Astrocyte (in vitro differentiated cells and primary cell): ENCODE measurements at places on chromosomes 11 and 22. TPM values are rescaled to one million over a fixed set of nuclear protein-coding genes. Genes with fewer than 3 reads are reported as not detected.

Gene ZNF280A
- 0.09 TPM in 1 of 2 replicates, not detected in the other for total RNA-seq

Gene FXYD6
- total RNA-seq, result 8.1 and 10.5 TPM in 2 replicates

Gene CELSR1
- 27.6 and 38.5 TPM in 2 replicates for total RNA-seq

Gene MUC5AC
- total RNA-seq, result not detected in 2 replicates

Gene ROBO3
- total RNA-seq, result 12.9 and 14.5 TPM in 2 replicates

DNA sequence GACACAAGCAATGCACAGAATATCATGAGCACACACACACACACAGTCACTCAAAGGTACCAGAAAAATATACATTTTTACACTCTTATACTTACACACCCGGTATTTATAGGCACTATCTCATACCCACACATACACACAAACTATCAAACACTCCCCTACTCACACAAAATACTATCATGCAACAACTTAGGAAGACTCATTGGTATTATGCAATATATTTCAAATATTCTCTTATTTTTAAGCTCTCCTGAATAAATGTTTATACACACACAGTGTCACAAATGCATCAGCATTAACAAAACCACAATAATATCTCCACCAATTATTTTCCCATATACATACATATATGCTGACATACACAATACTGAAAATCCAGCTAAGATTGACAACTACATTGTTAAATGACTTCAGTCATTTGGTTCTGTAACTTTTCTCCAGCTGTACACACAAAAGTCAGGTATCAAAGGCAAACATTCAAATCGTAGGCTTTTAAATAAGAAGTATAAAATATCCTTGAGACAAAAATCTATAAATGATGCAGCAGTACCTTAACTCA is 2.6 kb upstream of the OR51I1 start:
- no peak overlapping the region for H3K4me3 ChIP-seq
- H3K27ac ChIP-seq, result no peak overlapping the region
- H3K27me3 ChIP-seq, result no peaks in the 10 kb centered on the region

DNA sequence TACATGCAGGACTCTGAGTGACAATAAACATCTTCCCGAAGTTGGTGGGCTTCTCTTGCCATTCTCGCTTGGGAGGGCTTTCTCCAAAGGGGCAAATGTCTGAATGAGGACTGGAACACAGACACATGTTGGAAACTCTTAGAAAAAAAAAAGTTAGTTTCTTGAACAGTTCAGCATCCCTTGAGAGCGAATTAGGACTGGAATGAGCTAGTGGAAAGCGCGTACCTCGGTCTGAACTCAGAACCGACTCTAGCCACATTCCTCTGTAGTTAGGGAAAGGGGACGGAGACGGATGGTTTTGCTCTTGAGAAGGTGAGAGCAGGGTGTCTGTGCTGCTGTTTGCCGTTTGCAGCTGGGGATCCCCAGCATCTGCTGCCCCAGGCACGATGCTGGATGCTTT is 517.3 kb downstream of the TBC1D22A start:
- no peak overlapping the region for H3K4me3 ChIP-seq
- no peak overlapping the region for H3K27ac ChIP-seq
- no peak for DNase-seq
- peaks cover 2% of the 10 kb centered on the region for H3K4me1 ChIP-seq

DNA sequence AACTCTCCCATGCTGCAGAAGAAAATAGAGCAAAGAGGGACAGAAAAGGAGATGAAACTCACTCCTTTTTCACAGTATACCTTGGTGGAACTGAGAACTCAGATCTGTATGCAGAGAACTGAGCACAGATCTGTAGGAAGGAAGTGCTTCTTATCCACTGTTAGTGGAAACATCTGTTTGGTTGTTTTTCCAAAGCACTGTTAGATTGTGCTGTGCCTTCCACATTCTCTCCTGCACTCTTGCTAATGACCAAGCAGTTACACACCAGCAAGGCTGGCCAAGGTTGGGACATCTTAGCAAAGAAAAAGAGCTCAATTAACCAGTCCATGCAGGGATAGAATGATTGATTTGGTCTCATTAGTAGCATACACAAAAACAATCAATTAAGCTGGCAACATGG is 20.1 kb upstream of the SIK2 start:
- H3K4me3 ChIP-seq, result no peak overlapping the region
- peaks cover 7% of the 10 kb centered on the region for H3K4me1 ChIP-seq
- H3K36me3 ChIP-seq, result no peaks in the 10 kb centered on the region
- H3K27ac ChIP-seq, result no peak overlapping the region

DNA sequence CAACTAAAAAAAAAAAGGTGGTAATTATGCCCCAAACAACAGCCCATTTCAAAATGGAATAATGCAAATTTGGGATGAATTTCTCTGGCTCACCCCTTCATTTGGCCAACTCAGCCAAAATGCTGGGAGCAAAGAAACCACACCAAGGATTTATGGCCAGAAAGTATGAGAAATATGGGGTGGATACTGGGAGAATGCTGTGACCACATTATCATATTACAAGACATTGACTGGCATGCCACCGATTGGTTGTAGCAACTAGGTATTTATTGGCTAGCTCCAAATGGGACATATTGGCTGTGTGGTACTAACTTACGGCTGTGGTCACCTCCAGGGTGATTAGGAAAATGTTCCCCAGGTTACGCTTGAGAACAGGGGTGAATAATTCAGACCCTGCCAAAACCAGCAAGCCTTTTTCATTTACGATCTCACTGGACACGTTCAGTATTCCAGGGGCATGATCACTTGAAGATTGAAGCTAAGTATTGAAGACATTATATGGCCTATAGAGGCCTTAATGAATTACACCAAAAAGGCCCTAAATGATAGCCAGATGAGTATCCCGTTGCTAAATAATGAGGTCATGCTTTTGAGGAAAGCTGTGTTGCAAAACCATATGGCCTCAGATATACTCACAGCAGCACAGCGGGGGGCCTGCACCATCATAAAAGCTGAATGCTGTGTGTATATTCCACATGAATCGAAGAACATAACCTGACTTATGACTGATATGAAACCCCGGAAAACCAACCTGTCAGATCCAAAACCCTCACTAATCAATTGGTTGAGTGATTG is 3.8 kb upstream of the FDX1 start:
- H3K27ac ChIP-seq, result no peak overlapping the region
- DNase-seq, result peak; percentile 78
- peaks cover 4% of the 10 kb centered on the region for H3K4me1 ChIP-seq
- no peaks in the 10 kb centered on the region for H3K36me3 ChIP-seq
- no peaks in the 10 kb centered on the region for H3K27me3 ChIP-seq

GRCh38 chr22:31893460-31893859 is 50.9 kb upstream of the YWHAH start:
- H3K27ac ChIP-seq, result no peak overlapping the region
- H3K4me1 ChIP-seq, result peaks cover 6% of the 10 kb centered on the region
- peaks cover 3% of the 10 kb centered on the region for H3K36me3 ChIP-seq
- H3K4me3 ChIP-seq, result no peak overlapping the region
- H3K27me3 ChIP-seq, result no peaks in the 10 kb centered on the region
- no peak for DNase-seq

GRCh38 chr11:83836883-83837654 is 550.9 kb upstream of the CCDC90B start:
- no peak overlapping the region for H3K27ac ChIP-seq
- no peaks in the 10 kb centered on the region for H3K4me1 ChIP-seq
- no peaks in the 10 kb centered on the region for H3K27me3 ChIP-seq
- peak; percentile 35 for DNase-seq
- H3K4me3 ChIP-seq, result no peak overlapping the region

DNA sequence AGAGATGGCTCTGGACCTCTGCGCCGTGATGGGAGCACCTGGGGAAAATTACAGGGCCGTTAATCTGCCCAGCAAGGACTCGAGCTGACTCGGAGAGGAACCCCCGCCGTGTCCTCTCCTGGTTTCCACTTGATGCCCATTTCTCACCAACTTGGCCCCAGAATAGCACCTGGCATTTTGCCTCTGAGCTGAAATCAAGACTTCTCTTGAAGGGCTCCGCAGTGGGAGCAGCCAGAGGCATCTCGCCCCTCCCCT is 19.0 kb upstream of the CABP7 start:
- DNase-seq, result no peak
- no peaks in the 10 kb centered on the region for H3K27me3 ChIP-seq
- peaks cover 5% of the 10 kb centered on the region for H3K36me3 ChIP-seq
- peaks cover 33% of the 10 kb centered on the region for H3K4me1 ChIP-seq
- H3K4me3 ChIP-seq, result no peak overlapping the region

- no peak for DNase-seq
- H3K36me3 ChIP-seq, result no peaks in the 10 kb centered on the region
- H3K4me1 ChIP-seq, result peaks cover 3% of the 10 kb centered on the region
These were observed 125.5 kb upstream of the SERPIND1 start for GRCh38 chr22:20648306-20648903.

- H3K27me3 ChIP-seq, result no peaks in the 10 kb centered on the region
- H3K27ac ChIP-seq, result no peak overlapping the region
- H3K4me1 ChIP-seq, result no peaks in the 10 kb centered on the region
- H3K36me3 ChIP-seq, result no peaks in the 10 kb centered on the region
These were observed 120.1 kb upstream of the OR9Q1 start for GRCh38 chr11:57903441-57904123.

GRCh38 chr11:128796270-128796669 is 70.8 kb downstream of the KCNJ1 start:
- peak; percentile 91 for DNase-seq
- peaks cover 3% of the 10 kb centered on the region for H3K36me3 ChIP-seq
- peaks cover 4% of the 10 kb centered on the region for H3K4me1 ChIP-seq
- H3K27ac ChIP-seq, result peak overlapping the region; percentile 41
- no peaks in the 10 kb centered on the region for H3K27me3 ChIP-seq

DNA sequence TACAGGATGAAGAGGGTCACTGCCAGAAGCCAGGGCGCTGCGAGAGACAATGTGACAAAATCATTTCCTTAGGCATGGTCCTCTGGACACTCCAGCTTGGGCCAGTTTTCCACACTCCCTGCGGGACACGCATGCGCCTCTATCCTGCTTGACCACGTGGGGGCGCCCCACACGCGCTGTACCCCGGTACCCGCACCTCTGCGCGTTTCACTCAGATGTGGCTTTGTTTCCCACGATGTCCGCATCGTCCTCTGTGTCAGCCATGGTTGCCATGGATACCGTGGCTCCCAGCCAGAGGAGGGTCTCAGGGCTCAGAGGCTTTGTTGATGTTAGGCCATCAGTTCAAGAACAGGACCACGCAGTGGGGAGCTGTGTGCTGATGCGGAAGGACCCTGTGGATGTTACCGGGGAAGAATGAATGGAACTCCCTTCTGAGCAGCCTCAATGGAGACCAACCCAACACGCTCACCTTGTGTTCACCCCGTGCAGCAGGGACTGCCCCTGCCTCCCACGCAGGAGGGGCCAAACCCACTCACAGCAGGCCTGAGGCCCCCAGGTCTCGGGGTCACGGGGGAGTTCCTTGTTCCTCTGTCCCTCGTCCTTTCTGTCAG is 101.1 kb upstream of the SLC22A12 start:
- H3K4me1 ChIP-seq, result no peaks in the 10 kb centered on the region
- no peak overlapping the region for H3K4me3 ChIP-seq
- H3K27me3 ChIP-seq, result peaks cover 31% of the 10 kb centered on the region
- H3K27ac ChIP-seq, result no peak overlapping the region
- no peaks in the 10 kb centered on the region for H3K36me3 ChIP-seq
- no peak for DNase-seq

- no peak overlapping the region for H3K27ac ChIP-seq
- no peaks in the 10 kb centered on the region for H3K27me3 ChIP-seq
- H3K36me3 ChIP-seq, result no peaks in the 10 kb centered on the region
- DNase-seq, result peak; percentile 61
- H3K4me1 ChIP-seq, result peaks cover 33% of the 10 kb centered on the region
These were observed 46.2 kb downstream of the IGF2 start for GRCh38 chr11:2092956-2093412.

DNA sequence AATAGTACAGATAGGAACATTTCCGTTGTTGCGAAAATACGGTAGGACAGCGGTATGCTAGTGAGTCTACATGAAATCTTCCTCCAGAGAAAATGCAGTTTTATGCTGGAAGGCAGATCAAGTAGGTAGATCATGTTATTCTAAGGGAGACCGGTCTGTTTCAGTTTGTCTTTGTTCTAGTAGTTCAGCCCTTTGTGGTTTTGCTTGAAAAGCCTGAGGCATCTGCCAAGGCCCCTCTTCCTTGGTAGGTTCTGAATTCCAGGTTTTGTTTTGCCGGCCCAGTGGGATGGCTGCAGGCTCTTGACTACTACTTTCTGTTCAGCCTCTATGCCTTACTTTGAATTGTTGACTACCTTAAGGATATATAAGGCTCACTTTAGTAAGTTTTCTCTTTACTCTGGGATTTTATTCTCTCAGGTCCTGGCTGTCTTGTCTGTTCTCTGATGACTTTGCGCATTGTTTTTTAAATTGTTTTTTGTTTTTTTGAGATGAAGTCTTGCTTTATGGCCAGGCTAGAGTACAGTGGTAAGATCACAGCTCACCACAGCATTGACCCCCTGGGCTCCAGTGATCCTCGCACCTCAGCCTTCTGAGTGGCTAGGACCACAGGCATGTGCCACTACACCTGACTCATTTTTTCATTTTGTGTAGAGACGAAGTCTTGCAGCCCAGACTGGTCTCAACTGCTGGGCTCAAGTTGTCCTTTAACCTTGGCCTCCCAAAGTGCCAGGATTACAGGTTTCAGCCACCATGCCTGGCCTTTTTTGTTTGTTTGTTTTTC is 53.7 kb downstream of the HIPK3 start:
- H3K4me3 ChIP-seq, result no peak overlapping the region
- H3K4me1 ChIP-seq, result peaks cover 13% of the 10 kb centered on the region
- H3K27ac ChIP-seq, result no peak overlapping the region

DNA sequence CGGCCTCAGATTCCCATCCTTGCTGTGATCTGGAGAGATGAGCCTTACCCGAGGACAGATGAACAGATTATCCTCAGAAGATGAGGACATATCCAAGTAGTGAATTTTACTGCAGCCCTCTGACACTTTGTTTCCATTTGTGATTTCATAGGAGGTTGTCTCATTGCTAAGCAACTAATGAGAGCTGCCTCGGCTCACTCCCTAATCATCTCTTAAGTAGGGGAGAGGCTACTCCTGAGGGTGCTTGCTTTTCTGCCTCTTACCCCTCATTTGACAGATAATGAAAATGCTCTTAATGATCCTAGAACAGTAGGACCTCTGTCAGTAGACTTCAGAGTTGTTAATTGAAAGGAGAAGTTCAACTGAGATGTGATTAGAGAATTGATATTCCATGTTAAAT is 150.9 kb downstream of the TBC1D22A start:
- no peak overlapping the region for H3K4me3 ChIP-seq
- H3K27me3 ChIP-seq, result no peaks in the 10 kb centered on the region
- H3K4me1 ChIP-seq, result no peaks in the 10 kb centered on the region
- H3K36me3 ChIP-seq, result peaks cover 5% of the 10 kb centered on the region
- no peak for DNase-seq
- H3K27ac ChIP-seq, result no peak overlapping the region

DNA sequence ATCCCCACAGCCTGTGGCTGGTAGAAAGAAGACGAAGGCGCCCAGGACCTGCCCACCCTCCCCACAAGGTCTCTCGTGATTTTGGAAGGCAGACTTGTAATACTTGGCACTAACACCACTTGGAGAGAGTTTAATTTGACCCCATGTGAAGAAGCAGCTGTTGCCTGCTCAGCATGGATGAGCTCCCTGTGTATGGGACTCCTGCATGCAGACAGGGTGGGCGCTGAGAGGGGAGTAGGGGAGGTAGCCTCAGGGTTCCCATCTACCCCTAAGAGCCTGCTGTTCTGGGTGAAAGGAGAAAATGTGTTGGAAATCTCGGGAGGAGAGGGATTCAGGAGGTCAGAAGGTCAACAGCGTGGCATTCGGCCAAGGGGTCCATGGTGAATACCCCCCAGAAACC is 625.9 kb downstream of the TBC1D22A start:
- H3K36me3 ChIP-seq, result no peaks in the 10 kb centered on the region
- no peak overlapping the region for H3K27ac ChIP-seq
- no peaks in the 10 kb centered on the region for H3K4me1 ChIP-seq
- DNase-seq, result no peak
- no peak overlapping the region for H3K4me3 ChIP-seq
